ENCODE measurements at places on chromosomes 13 and 19.

- DNase-seq, result no peak
Measured at GRCh38 chr13:26646603-26647002, 89.1 kb downstream of the WASF3 start.

GRCh38 chr13:109715902-109716301 lies 70.5 kb downstream of the IRS2 start:
- no peak for DNase-seq

DNA sequence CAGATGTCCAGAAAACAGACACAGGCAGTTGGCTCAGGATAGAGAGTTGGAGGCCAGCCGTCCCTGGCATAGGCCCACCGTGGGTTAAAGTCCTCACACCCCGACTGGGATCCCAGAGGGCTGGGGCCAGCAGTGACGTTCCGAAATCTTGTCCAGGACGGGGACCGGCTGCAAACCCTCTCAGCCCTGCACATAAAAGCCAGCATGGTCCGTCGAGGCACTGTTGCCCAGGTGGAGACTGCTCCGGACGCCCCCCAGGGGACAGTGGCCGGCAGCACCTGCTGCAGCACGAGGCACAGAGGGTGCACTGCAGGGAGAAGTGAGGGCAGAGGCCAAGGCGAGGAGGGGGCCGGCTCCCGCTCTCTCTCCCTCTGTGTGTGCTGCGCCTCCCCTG lies 4.3 kb upstream of the IFNL2 start:
- peak; percentile 83 for DNase-seq

DNA sequence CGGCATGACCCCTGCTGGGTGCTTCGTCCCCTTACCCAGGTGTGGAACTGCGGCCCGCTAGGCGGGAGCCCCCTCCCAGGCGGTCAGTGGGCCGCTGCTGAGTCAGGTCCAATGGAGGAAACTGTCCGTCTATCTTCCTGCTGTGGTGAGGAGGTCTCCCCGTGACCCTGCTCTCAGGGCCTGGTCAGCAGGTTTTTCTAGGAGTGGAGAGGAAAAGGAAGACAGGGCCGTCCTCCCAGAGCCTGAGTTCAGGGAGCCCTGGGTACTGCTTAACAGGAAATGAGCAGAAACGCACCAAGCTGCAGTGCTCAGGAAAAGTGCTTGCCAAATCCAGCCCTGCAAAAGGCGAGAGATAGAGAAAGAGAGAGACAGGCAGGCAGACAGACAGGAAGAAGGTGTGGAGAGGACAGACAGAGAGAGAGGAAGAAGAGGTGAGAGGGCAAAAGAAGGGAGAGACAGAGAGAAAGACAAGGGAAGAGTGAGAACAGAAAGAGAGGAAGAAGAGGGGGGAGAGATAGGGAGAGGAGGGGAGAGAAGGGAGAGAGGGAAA lies 10.3 kb downstream of the SH3GL1 start:
- DNase-seq, result no peak

DNA sequence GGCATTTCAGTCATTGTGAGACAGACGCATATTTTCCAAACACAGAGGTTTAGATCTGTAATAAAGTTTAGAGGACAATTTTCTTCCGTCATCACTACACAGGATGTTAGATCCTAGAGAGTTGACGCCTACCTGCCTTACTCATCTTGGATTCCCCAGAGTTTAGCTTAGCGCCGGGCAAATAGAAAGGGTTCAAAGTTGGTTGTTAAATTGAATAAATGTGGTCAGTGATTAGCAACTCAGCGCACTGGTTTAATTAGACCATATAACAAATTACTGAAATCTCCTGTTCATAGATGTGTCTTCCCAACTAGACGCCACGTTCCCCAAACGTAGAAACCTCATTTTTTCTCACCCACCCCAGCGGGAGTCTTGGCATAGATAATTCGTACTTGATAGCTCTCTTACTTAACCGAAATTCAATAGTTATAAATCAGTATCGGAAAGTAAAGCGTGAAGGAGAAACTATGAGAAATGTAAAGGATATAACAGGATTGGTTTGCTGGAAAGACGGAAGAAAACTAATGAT lies 726 bp upstream of the UFM1 start:
- DNase-seq, result no peak

- no peak for DNase-seq
Measured at GRCh38 chr19:23394511-23394910, 760 bp downstream of the ZNF91 start.

DNA sequence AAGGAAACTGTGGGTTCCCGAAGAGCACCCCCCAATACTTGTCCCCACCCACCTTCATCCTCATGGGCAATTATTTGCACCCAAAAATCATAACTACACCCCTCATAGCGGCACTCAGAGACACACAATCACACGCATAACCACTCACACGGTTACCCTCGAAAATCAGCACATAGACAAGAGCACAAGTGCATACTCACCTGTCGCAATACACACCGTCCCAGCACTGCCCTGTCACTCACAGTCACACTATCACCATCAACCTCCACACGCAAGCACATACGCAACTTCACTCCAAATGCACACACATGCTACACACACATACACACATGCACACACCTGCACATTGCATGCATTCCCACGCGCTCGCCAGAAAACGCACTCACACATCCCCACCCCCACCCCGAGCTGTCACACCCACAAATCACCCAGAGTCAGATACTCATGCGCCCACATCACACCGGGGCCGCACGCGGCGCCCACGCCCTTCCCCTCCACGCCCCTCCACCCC lies 535 bp downstream of the COL5A3 start:
- no peak for DNase-seq

DNA sequence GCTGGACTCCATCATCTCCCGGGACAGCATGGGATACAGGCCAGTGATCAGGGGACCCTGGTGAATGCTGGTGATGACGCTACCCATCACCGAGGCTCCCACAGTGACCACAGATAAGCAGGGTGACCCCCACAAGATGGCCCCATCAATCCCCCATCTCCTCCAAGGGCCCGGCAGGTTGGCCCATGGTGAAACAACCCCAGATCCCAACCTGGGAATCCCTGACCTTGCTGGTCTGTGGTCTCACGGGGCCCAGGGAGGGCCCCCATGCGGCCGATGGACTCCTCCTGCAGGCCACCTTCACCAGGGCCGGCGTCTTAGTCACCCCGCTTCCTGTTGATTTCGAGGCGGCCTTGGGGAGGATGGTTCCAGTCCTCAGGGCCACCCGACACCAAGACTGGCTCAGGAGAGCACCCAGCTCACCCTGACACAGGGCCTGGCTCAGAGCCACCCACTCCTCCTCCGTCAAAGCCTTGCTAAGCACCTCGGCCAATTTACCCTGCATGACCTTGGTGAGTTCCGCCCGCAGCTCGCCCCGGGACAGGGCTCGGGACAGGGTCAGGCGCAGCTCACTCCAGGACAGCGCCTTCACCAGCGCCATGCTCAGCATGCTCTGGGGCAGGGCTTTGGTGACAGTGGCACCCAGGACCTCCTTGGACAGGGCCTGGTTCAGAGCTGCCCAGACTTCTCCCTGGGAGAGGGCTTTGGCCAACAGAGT lies 10.0 kb downstream of the IQCN start:
- DNase-seq, result no peak

DNA sequence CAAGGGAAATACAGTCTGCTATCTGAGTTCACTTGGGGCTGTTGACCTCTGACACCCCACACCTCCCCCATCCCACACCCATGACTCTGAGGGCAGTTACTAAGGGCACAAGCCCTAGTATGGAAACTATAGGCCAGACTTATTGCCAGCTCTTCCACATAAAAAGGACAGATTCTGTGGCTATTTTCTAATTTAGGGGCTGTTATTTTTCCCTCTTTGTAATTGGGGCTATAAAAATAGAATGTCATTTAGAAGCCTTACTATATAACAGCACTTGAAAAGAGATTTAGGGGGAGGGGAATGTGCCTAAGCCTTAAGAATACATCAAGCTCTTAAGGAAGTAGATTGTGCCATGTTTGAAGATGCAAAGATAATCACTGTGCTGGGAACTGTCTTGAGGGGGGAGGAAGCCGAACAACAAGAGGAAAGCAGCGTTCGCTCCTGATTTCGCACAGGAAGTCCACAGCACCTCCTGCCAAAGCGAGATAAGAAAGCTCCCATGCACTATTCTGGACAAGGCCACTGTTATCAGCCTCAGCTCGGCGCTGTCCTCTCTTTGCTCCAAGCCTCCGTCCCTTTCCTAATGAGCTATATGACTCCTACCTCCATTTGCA lies 86.6 kb downstream of the FLT1 start:
- DNase-seq, result no peak

- DNase-seq, result peak; percentile 42
Measured at GRCh38 chr19:8552810-8553209, 24.4 kb downstream of the MYO1F start.

- no peak for DNase-seq
Measured at GRCh38 chr19:40610396-40611064, 9.4 kb downstream of the LTBP4 start.

- DNase-seq, result no peak
Measured at GRCh38 chr19:46904114-46905060, 43.6 kb downstream of the ARHGAP35 start.

- DNase-seq, result no peak
Measured at GRCh38 chr19:28504139-28504538, 708.8 kb downstream of the UQCRFS1 start.

GRCh38 chr13:111382411-111382810 lies 62.0 kb downstream of the TEX29 start:
- DNase-seq, result no peak

- no peak for DNase-seq
Measured at GRCh38 chr13:65872448-65872847, 1357.7 kb downstream of the PCDH9 start.

GRCh38 chr13:97723655-97724054 lies 229.8 kb upstream of the IPO5 start:
- DNase-seq, result no peak

DNA sequence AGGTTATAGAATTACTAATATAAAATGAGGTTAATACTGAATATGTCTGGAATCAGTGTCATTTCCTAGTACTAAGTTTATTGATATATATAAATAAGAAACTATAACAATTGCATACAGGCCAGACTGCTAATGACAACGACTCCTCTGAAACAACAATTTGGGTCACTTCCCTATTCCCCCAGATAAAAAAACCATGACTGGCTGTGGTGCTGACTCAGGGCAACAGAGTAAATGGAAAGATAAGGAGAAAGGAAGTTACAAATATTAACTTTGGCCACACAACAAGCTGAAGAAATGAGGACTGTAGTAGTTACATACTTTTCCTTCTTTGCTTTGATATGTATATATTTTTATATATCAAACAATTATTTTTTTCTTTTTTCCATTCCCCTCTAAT lies 263.7 kb upstream of the PCDH9 start:
- DNase-seq, result no peak

DNA sequence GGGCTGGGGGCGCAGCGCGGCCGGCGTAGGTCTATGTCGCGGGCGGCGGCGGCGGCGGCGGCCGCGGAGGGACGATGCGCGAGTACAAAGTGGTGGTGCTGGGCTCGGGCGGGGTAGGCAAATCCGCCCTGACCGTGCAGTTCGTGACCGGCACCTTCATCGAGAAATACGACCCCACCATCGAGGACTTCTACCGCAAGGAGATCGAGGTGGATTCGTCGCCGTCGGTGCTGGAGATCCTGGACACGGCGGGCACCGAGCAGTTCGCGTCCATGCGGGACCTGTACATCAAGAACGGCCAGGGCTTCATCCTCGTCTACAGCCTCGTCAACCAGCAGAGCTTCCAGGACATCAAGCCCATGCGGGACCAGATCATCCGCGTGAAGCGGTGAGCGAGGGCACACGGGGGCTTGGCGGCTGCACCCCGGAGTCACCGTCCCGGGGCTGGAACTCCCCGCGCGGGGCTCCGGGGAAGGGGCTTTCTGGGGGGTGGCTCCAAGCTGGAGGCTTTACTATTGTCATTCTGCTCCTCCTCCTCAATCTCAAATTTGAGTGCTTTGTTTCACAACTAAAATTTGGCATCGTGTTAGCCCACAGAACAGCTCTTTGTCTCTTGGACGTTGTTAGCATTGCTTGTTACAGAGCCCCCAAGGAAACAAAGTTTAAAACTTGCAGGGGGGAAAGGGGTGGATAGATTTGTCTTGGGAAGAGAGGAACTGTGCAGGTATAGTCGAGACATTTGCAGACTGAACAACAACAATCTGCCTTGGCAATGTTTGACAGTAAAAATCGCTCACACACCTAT lies 630 bp downstream of the RAP2A start:
- no peak for DNase-seq

GRCh38 chr13:97471711-97472110 lies 37.7 kb downstream of the RAP2A start:
- no peak for DNase-seq

DNA sequence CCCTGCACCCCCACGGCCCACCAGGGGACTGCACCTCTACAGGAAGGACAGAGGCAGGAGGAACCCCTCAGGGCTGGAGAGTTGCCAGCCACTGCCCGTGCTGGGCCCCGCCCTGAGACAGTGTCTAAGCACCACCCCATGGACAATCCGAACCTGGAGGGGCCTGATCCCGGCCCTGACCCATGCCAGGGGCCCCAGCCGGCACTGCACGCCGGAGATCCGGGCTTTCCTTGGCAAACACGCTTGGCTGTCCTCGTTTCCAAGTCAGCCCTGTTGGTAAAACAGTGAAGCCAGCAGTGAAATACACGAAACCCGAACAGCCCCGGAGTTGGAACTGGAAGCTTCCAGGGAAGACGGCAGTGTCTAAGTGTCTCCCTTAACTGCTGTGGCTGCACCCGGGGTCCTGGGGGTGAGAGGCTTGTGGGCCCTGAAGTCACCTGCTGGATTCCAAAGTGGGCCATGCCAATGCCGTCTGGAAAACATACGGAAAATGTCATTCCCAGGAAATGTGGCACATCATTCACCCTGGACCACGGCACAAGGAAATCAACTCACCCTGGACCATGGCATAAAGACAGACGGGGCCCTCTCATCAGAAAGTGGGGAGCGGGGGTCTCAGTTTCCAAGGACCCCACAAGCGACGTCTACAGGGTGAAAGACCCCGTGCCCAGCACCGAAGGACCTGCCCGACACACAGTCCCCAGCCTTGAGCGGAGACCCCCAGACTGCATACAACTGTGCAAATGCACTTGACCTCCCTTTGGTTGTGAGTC lies 30.9 kb downstream of the RASA3 start:
- peak; percentile 64 for DNase-seq

DNA sequence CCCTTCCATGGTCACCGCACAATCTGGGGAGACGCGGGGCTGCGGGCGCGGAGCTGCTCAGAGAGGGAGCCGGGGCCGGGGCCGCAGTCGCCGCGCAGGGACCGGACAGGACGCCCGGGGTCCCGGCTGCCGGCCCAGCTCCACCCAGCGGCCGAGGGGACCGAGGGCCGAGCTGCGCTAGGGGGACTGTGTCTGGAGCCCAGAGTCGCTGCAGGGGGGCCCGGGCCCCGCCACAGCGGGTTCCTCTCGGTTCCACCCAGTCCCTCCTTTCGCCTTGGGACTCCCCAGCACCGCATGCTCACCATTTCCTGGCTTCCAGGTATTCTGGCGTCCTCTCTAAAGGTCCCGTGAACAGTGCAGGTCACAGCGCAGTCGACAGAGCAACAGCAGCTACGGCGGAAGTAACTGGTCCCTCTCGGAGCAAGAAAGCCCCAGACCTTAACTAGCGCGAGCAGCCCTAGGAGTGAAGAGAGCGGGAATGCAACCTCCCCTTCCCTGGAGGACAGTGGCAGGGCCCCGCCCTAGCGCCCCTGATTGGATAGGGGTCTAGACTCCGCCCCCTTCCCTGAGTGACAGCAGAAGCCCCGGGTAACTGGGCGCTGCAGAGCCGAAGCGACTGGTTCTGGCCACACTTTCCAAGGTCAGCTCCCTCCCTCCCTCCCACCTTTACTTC lies at the start of gene ZNF878:
TSS of gene ZNF878 (minus strand) at position 465 of the 673 bp plus-strand sequence. CDS start at position 305, 160 bp downstream.
- DNase-seq, result peak; percentile 50

GRCh38 chr19:38970664-38971532 lies 4.6 kb downstream of the FBXO17 start:
- no peak for DNase-seq
